Epithelial cell of alveolus of lung (primary cell): ENCODE measurements at places on chromosomes 5 and 9. TPM values are rescaled to one million over a fixed set of nuclear protein-coding genes. Genes with fewer than 3 reads are reported as not detected.

Gene PCDHA9
- total RNA-seq = under 0.01 TPM in 1 of 2 replicates, not detected in the other

Gene CTNNAL1
- 13.7 and 48.1 TPM in 2 replicates for total RNA-seq

Gene SLC31A2
- 4.4 and 4.9 TPM in 2 replicates for total RNA-seq

Gene MARVELD2
- total RNA-seq = 0.88 and 2.5 TPM in 2 replicates

Gene MYOZ3
- 0.26 and 0.40 TPM in 2 replicates for total RNA-seq

Gene CXCL14
- not detected in 2 replicates for total RNA-seq

Gene MEIKIN
- total RNA-seq = not detected in 2 replicates

Gene ELOVL7
- 0.39 TPM in 1 of 2 replicates, not detected in the other for total RNA-seq

Gene PDLIM4
- total RNA-seq = 51.2 and 141 TPM in 2 replicates

Gene HACD4
- 3.7 and 5.3 TPM in 2 replicates for total RNA-seq

Gene FBP2
- not detected in 2 replicates for total RNA-seq

Gene SLCO6A1
- not detected in 2 replicates for total RNA-seq

Gene NNT
- 29.9 and 45.4 TPM in 2 replicates for total RNA-seq

Gene IFNB1
- total RNA-seq = not detected in 2 replicates

Gene SPINK13
- not detected in 2 replicates for total RNA-seq

Gene SHLD3
- 2.2 and 5.7 TPM in 2 replicates for total RNA-seq

Gene PTPDC1
- total RNA-seq = 6.3 and 7.0 TPM in 2 replicates

Gene COL27A1
- total RNA-seq = 3.2 and 4.6 TPM in 2 replicates

Gene ARSB
- total RNA-seq = 17.8 and 26.2 TPM in 2 replicates

Gene SPACA9
- 3.2 and 14.8 TPM in 2 replicates for total RNA-seq

Gene PCDHGC3
- 51.5 and 161 TPM in 2 replicates for total RNA-seq

Gene CCDC192
- total RNA-seq = not detected in 2 replicates

Gene C5orf52
- total RNA-seq = not detected in 2 replicates

Gene TMEM215
- not detected in 2 replicates for total RNA-seq

Gene GRXCR2
- not detected in 2 replicates for total RNA-seq

Gene IL7R
- 0.48 and 19.7 TPM in 2 replicates for total RNA-seq

Gene NMUR2
- total RNA-seq = 0.24 TPM in 1 of 2 replicates, not detected in the other

Gene HINT1
- total RNA-seq = 182 and 261 TPM in 2 replicates

Gene HNRNPK
- total RNA-seq = 489 and 509 TPM in 2 replicates

Gene CNTFR
- total RNA-seq = 1.1 TPM in 1 of 2 replicates, not detected in the other

Gene DCAF10
- 12.2 and 25.8 TPM in 2 replicates for total RNA-seq

Gene PCDHGA4
- total RNA-seq = 0.78 and 6.0 TPM in 2 replicates

Gene IFNA21
- total RNA-seq = not detected in 2 replicates

Gene ARPC5L
- 21.9 and 30.6 TPM in 2 replicates for total RNA-seq

Gene ANXA2R
- 1.4 and 4.4 TPM in 2 replicates for total RNA-seq

Gene MPDZ
- 19.1 and 19.8 TPM in 2 replicates for total RNA-seq

Gene TNPO1
- 114 and 118 TPM in 2 replicates for total RNA-seq

Gene GABRA6
- total RNA-seq = not detected in 2 replicates

Gene ZNF366
- total RNA-seq = under 0.01 TPM in 2 replicates

Gene SHROOM1
- 5.5 and 114 TPM in 2 replicates for total RNA-seq

Gene LVRN
- total RNA-seq = 0.13 TPM in 1 of 2 replicates, not detected in the other

Gene EPB41L4A
- 0.32 and 1.6 TPM in 2 replicates for total RNA-seq

Gene SPATA31D4
- total RNA-seq = not detected in 2 replicates

Gene PAEP
- 0.65 TPM in 1 of 2 replicates, not detected in the other for total RNA-seq

Gene F2RL2
- 0.56 and 4.5 TPM in 2 replicates for total RNA-seq

Gene PCSK1
- total RNA-seq = 0.13 and 5.4 TPM in 2 replicates

Gene IFNA13
- total RNA-seq = not detected in 2 replicates

Gene CDH9
- 0.13 TPM in 1 of 2 replicates, not detected in the other for total RNA-seq

Gene PCDHA12
- total RNA-seq = under 0.01 TPM in 1 of 2 replicates, not detected in the other

Gene PCDHGB4
- total RNA-seq = 3.7 and 9.3 TPM in 2 replicates

Gene CDH18
- total RNA-seq = 0.64 and 1.3 TPM in 2 replicates

Gene FAXDC2
- total RNA-seq = 3.6 and 28.8 TPM in 2 replicates

Gene ZNF618
- 11.4 and 19.6 TPM in 2 replicates for total RNA-seq

Gene NRARP
- 0.78 and 1.8 TPM in 2 replicates for total RNA-seq

Gene SKP2
- total RNA-seq = 22.5 and 24.0 TPM in 2 replicates
